ENCODE measurements at places on chromosomes 16 and 17.

- DNase-seq: peak; percentile 57
Measured at GRCh38 chr16:89407282-89407924, 83.0 kb downstream of the ANKRD11 start.

DNA sequence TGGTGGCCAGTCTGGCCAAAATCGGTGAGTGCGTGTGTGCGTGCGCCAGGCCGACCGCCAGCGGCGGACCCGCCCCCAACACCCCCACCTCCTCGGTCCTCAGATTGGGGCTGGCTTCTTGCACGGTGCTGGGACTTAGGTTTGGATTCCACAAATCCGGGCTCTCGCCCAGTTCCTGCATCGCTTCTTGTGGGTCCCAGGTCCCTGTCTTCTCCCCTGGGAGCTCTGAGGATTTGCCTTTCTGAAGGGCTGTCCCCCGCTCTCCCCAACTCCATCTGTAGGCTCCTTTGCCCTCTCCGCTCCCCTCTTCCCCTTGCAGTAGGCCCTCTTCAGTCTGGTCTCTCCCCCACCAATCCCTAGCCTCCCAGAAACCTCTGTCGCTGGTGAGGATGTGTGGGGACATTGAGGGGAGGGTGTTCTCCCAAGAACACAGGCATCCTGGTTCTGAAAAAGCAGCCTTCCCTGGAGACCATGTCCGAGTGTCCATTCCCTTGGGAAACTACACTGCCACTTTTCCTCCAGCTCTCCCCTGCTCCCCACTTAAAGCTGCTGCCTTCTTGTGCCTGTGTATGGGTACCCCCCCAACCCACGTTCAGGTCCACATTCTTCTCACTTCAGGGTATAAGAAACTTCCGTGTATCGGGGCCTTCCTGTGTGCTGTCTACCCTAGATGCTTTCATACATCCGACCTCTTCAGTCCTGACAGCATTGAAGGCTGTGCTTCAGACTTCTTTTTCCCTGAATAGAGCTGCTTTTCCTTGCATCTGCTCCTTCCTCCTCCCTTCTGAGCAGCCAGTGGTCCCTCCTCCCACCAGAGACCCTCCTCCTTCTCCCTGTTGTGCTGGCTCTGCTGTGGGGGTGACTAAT, 632 bp downstream of the SLC9A5 start:
- DNase-seq: no peak

GRCh38 chr17:68760141-68760475, 158.9 kb upstream of the FAM20A start:
- no peak for DNase-seq

- no peak for DNase-seq
Measured at GRCh38 chr17:75722076-75722475, 817 bp downstream of the ITGB4 start.

DNA sequence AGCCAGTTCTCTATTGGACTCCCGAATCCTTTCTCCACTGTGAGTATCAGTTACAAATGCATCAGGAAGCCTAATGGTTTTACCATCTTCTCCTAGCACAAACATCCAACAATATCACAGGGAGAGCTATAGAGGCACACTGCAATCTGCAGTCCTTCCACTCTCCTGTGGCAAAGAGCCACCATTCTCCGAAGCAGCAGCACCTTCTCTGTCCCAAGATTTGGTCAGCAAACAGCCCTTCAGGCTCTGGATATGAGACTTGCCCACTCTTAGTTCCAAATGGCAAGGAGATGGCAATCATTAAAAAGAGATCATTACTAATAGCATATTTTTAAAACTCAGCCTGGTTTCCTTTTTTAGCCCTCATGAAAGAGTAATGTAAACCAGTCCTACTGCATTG, 223.4 kb downstream of the HS3ST3A1 start:
- DNase-seq: no peak

DNA sequence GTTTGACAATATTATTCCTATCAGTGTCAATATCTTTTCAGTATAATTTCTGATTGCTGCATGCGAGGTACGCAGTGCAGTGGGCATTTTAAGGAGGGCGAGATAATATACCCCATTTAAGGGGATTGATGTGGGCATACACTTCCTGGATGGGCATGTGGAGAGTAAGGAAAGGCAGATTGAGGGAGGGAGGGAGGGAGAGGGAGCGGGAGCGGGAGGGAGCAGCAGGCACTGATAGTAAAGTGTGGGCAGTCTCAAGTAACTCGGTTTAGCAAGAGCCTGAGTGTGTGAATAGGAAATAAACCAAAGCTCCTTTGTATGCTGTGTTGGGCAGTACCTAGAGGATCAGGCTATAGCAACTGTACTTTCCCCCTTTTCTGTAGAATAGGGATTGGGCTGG, 5.1 kb downstream of the BPTF start:
- DNase-seq: no peak

DNA sequence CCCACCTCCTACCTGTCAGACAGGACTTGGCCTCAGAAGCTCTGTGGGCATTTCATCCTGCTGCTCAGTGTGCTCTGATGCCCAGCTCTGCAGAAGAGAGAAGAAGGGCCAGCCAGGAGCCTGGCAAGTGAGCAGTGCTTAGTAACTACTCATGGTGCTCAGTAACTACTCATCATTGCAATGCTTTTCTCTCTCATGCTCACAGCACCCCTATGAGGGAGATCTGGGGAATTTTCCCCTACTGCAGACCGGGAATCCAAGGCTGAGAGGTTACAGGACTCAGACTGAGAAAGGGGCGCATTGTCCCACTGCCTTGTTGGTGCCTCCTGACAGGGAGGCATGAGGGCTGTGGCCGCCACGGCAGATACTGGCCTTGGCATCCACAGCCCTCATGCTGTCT, 261.1 kb downstream of the C16orf95 start:
- no peak for DNase-seq

DNA sequence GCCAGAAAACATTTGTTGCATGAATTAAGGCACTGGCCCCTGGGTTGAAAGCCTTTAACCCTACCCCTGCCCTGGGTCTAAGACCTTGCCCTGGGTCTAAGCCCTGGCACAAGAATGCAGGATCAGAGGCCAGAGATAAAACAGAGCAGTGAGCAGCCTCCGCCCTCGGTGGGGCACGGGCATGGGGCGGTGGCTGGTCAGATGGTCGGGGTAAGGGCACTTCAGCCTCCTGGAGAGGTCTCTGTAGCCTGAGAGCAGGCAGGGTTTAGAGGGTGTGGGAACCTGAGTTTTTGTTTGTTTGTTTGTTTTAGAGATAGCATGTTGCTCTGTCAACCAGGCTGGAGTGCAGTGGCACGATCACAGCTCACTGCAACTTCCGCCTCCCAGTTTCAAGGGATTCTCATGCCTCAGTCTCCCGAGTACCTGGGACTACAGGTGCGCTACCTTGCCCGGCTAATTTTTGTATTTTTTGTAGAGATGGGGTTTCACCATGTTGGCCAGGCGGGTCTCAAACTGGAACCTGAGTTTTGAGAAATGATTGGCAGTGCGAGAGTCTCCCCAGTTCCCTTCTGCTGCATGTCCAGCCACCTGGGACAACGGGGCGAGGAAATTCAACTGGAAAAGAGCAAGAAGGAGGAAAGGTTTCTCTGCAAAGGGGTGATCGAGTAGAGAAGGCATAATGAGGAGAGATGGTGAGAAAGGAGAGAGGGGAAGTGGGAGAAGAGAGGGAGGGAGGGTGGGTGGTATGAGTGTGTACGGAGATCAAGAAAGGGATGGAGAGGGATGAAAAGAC, 27.7 kb downstream of the TNS4 start:
- no peak for DNase-seq

- no peak for DNase-seq
Measured at GRCh38 chr17:14922411-14922810, 342.7 kb downstream of the PMP22 start.

- DNase-seq: no peak
Measured at GRCh38 chr17:4788159-4788806, 481 bp upstream of the GLTPD2 start.

- DNase-seq: peak; percentile 75
Measured at GRCh38 chr16:48231727-48232492, 12.2 kb upstream of the LONP2 start.

DNA sequence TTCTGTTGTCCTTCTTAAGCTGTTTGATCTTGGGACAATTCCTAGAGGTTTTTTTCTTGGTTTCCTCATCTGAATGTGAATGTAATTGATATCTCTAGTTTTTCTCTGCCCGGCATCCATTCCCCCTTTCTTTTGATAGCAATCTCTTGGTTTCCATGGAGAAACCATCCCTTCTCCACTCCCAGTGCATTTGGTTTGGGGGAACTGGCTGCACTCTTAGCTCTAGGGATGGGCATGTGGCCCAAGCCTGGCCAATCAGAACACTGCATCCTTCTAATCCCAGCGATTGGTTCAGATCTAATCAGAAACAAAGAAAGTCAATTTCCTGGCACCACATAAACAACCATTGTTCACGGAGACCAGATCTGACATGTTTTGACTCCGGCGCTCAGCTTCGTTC, 45.1 kb downstream of the IRX3 start:
- no peak for DNase-seq

GRCh38 chr16:83899272-83899897, 470 bp downstream of the MLYCD start:
- DNase-seq: peak; percentile 60

GRCh38 chr16:77759201-77759600, 29.2 kb upstream of the VAT1L start:
- no peak for DNase-seq

- no peak for DNase-seq
Measured at GRCh38 chr17:5210091-5210490, 18.4 kb upstream of the ZNF594 start.

GRCh38 chr17:58352596-58353388, 791 bp upstream of the SUPT4H1 start:
- DNase-seq: peak; percentile 63

DNA sequence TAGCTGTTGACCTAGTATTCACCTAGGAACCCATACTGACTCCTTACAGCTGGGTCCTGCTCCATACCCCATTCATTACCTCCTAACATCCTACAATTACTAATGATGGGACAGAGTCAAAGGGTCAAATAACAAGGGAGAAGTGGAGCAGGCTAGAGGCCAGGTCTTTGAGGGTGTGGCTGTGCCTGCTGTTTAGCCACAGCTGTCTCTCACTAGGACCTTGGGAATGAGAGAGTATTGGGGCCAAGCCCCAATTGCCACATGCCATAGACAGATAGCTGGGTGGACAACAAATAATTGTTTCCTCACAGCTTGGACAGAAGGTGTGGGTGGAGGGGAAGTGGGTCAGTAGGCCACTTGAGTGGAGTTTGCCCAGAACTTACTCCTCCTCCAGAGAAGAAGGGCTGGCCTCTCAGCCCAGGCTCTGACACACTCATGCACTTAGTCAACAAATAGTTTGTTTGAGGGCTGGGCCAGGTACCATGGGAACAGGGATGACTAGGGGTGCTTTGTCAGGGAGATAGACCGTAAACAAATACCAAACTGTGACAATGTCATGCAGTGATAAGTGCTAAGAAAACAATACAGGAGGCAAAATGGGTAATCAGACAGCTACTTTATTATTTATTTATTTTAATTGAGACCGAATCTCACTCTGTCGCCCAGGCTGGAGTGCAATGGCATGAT, 10.2 kb upstream of the CENPT start:
- DNase-seq: no peak

GRCh38 chr16:11689031-11689840, 21.0 kb downstream of the SNN start:
- no peak for DNase-seq

DNA sequence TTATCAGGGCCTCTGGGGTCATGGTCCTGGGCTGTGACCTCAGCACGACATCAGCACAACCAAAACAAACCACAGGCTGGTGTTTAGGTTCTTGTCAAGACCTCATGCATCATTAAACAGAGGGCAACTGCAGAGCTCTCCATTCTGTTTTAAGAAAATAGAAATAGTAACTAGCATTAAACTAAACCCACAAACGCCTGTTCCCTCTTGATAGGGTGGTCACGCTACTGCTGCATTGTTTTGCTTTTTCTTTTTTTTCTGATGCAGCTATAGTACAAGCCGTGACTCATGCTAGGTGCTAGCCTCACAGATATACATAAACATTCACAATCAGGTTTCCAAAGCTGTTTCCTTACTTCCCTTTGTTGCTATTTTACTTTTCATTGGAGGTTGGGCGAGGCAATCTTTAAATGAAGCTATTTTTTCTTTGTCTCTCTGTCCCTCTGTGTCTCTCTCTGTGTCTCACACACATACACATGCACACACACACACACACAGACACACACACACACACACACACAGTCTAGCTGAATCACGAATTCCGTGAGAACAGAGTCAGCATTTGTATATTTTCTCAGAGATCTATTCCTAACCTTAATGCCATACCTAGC, 310.3 kb downstream of the CDH13 start:
- no peak for DNase-seq

- DNase-seq: no peak
Measured at GRCh38 chr16:89476379-89476778, 14.0 kb downstream of the ANKRD11 start.

GRCh38 chr17:71284032-71284755, 836.6 kb upstream of the SOX9 start:
- DNase-seq: no peak

DNA sequence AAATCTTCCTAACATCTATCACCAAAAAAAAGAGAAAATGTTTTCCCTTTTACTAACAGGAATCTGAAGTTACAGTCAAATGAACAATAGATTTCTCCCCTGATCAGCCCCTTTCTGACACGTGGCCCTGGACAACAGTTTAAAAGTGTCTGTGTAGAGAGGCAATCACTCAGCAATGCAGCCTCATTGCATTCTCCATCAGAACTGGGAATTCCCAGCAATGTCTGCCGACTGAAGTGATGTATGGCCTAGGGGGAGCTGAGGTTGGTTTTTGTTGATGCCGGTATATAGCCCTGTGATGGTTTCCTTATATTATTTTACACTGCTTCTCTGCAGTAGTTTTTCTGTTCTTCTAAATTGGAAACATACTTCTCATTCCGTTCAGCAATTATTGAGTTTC, 904.3 kb upstream of the CDH8 start:
- no peak for DNase-seq

- no peak for DNase-seq
Measured at GRCh38 chr16:90020260-90020837, 1.1 kb upstream of the DBNDD1 start.

DNA sequence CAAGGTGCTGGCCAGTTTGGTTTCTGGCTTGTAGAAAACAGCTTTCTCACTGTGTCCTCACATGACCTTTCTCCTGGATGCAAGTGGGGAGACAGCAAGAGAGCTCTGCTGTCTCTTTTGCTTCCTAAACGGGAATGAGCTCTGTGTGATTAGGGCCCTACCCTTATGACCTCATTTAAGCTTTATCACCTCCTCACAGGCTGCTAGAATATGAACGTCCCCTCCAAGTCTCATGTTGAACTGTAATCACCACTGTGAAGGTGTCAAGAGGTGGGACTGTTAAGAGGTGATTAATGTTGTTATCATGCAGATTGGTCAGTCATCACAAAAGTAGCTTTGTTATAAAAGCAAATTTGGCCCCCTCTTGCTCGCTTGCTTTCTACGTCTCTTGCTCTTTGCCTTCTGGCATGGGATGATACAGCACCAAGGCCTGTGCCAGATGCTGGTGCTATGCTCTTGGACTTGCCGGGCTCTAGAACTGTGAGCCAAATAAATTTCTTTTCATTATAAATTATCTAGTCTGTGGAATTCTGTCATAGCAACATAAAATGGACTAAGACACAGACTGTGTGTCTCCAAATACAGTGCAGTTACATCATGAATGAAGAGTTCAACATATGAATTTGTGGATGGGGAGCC, 14.8 kb upstream of the POLR3E start:
- DNase-seq: no peak

- DNase-seq: peak; percentile 31
Measured at GRCh38 chr16:84754956-84755672, 55.3 kb downstream of the USP10 start.

- DNase-seq: no peak
Measured at GRCh38 chr17:72530454-72530853, 409.6 kb downstream of the SOX9 start.
